ENCODE measurements at places on chromosomes 6 and 20.

- no peak for DNase-seq
Observed at GRCh38 chr6:142359271-142359960, 57.6 kb downstream of the ADGRG6 start.

DNA sequence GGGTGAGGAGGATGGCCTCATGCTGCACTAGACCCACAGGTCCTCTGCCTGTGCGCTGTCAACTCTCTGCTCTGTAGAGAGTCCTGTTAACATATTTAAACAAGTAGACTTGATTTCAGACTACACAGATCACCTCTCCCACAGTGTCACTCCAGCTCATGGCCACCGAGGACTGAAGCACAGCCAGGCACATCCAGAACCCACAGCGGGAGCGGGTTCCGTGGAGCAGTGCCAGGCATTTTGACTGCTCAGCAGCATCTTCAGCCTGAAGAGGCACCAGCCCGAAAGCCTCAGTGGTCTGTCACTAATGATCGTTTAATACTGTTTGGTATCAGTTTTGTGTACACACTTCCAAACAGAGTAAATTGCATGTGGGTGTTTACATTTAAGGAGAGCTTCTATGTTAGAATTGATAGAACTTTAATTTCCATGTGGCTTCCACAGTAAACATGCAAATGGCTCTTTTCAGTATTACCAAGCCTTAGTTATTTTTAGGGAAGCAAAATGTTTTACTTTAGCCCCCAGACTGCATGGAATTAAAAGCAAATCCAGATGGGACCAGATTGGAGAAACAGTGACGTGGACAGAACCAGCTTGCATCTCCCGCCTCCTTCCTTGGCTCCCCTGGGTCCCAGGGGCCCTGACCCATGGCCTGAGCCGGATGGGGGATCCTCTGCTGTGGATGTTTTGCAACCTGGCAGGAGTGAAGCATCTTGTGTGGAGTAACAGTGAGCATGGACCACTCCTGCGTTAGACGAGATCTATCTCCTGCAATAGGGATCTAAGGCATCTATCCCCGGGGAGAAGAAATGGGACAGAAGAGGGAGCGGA is 196.7 kb upstream of the CDH4 start:
- no peak for DNase-seq

DNA sequence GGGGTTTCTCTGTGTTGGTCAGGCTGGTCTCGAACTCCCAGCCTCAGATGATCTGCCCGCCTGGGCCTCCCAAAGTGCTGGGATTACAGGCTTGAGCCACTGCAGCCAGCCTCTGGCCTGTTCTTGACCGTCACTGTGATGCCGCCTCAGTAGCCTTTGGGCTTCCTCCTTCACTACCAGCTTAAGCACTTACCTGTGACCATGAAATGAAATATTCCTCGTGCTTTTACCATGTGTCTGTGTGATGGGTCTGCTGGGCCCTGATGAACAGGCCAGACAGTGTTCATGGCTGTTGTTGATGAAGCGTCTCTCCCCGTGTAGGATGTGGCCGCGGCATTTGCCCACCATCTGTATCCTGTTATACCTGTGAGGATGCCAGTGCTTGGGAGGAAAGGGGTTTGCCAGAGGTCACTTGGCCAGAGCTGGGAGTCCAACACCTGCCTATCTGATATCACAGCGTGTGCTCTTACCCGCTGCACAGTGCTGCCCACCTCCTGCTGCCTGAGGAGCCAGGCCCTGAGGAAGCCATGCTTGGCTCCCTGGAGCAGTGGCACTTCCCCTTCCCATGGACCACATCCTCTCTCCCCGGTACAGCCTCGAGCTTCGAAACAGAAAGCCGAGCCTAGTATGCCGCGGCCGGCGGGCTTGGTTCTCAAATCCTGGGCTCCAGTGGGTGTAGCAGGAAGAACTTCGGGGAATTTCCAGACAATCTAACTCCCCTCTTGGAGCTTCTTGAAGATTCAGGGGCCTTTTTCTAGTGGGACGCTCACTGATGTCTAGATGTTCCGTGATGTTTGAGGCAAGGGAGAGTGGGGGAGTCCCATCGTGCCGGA is 167.9 kb downstream of the ZDHHC14 start:
- DNase-seq: no peak

DNA sequence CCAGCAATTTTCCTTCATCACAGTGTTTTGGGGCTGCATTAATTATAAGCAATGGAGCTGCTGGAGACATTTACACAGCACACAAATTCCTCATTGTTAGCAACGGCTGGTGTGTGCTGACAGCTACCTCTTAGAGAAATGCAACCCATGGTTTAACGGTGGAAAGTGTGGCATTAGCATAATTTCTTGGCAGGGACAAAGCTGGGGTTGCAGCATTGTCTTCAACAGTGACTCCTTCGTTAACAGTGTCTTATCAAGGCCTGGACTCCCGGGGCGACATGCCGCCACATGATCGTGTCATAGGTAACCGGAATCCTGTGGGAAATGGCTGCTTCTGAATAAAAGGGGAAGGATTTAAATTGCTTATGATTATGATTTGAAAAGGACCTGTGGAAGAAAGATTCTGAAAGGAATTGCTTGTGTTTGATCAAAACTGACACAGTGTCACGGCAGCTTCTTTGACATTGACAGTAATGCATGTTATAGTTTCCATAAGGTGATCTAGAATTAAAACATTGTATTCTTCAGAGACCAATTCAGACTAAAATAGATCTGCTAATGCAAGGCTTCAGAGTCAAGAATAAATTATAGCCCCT is 128.0 kb downstream of the UST start:
- no peak for DNase-seq

GRCh38 chr6:38713812-38714211 is 1.3 kb upstream of the DNAH8 start:
- no peak for DNase-seq

DNA sequence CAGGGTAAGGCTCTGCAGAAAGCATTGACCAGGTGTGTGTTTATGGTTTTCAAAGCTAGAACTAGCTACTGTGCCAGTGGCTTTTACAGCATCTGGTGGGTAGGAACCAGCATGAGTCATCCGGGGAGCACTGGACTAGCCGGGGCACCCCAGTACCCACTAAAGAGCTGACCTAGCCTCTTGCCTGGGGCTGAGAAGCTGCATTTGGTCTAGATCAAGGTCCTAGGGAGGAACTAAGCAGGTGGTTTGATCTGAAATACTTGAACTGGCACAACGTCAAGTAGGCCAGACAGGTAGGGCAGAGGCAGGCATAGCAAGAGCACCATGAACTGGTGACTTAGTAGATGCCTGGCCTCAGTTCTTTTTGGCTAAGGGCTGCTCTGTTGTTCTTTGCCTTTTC is 109.8 kb upstream of the PTPRK start:
- DNase-seq: no peak

- no peak for DNase-seq
Observed at GRCh38 chr6:13415283-13415682, 72.1 kb downstream of the GFOD1 start.

GRCh38 chr20:29319725-29320124 is 1937.7 kb upstream of the DEFB115 start:
- DNase-seq: no peak

- DNase-seq: no peak
Observed at GRCh38 chr6:7939864-7940228, 29.3 kb upstream of the TXNDC5 start.
